Activated naive CD8-positive, alpha-beta T cell treated with anti-CD3 and anti-CD28 coated beads, Interleukin-2, amount 50 U/mL, for 24 hours (primary cell): ENCODE measurements at places on chromosomes 7 and 10.

DNA sequence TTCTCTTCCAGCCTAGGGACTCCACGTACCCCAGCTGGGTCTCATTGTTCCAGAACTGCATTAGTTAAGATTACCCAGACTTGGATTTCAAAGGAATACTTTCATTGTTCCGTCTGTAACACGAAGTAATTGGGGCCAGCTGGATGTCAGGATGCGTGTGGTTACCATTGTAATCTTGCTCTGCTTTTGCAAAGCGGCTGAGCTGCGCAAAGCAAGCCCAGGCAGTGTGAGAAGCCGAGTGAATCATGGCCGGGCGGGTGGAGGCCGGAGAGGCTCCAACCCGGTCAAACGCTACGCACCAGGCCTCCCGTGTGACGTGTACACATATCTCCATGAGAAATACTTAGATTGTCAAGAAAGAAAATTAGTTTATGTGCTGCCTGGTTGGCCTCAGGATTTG lies 21.0 kb downstream of the LRRC17 start:
- no peak for DNase-seq
- H3K27me3 ChIP-seq = no peaks in the 10 kb centered on the region
- H3K4me1 ChIP-seq = no peaks in the 10 kb centered on the region
- no peak overlapping the region for H3K4me3 ChIP-seq
- H3K27ac ChIP-seq = no peak overlapping the region
- H3K36me3 ChIP-seq = no peaks in the 10 kb centered on the region

DNA sequence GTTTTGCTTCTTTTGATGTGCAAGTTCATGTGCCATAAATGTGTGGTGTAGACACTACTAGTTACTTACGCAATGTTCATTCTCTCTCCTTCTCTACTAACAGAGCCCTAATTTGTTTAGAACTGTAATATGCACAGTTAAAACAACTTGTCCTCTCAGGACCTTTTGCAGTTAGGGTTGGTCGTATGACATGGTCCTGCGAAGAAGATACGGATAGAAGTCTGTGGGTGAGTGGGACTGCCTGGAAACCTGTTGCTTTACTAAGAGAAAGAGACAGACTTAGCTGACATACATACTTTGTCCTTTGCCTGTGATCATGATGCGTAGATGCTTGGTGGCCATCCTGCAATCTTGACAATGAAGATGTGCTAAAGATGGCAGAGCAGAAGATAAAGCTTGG lies 51.1 kb downstream of the PRPF18 start:
- no peaks in the 10 kb centered on the region for H3K27me3 ChIP-seq
- H3K4me3 ChIP-seq = no peak overlapping the region
- H3K27ac ChIP-seq = no peak overlapping the region
- no peak for DNase-seq
- peaks cover 54% of the 10 kb centered on the region for H3K36me3 ChIP-seq
- H3K4me1 ChIP-seq = no peaks in the 10 kb centered on the region

DNA sequence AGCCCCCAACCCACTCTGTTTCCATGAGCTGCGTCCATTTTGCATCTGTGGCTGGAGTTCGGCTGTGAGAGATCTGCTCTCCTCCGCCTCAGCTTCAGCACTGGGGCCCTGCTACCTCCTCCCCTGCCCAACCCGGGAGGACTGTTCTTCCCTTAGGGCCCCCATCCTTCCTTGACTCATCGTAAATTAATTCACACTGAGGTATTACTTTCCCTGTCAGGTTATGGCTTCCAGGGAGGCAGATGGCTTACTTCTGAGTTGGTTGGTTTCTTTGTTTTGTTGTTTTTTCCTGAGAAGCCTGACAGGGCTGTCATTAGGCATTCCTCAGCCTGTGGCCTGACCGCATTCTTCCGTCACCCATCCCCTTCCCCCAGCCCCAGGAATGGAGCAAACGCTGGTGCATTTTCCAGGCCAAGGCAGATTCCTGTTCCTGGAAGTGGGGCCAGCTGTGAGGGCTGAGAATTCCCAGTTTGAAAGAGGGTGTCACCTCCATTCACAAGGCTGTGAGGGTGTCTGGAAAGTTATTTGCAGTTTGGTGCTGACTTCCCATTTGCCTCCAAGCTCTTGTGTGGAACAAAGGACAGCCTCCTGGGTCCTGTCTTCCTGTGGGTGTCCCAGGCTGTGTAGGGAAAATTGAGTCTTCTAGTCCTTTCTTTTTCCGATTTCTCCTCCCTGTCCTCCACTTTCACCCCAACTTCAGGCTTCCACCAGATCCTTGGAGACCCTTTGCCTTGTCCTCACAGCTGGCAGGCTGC lies 11.7 kb downstream of the CPA5 start:
- no peak overlapping the region for H3K27ac ChIP-seq
- no peaks in the 10 kb centered on the region for H3K36me3 ChIP-seq
- H3K4me1 ChIP-seq = peaks cover 13% of the 10 kb centered on the region
- no peak for DNase-seq

- H3K4me1 ChIP-seq = peaks cover 83% of the 10 kb centered on the region
- peak overlapping the region; percentile 32 for H3K4me3 ChIP-seq
- peak overlapping the region; percentile 88 for H3K27ac ChIP-seq
- no peak for DNase-seq
- H3K27me3 ChIP-seq = no peaks in the 10 kb centered on the region
Observed at GRCh38 chr10:110413903-110414547, 83.7 kb upstream of the DUSP5 start.
